Heart right ventricle (tissue), 16 donors: ENCODE measurements at places on chromosomes 12 and 14.
A peak's percentile ranks its signal among the peaks of the same experiment; 100 is the strongest.

DNA sequence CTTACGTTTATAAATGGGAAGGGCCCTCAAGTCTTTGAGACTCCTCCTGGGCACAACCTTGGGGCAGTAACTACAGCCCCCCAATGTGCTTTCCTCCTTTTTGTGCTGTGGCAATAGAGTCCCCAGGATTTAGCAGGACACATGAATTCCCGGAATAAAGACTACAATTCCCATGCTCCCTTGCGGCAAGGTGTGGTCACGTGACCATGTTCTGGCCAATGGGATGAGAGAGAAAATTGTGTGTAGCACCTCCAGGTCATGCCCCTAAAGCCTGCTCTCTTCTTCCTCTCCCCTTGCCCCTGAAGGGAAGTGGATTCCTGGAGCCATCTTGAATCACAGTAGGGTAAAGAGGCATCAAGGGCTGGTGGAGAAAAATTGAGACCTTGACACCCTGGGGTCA is 295.1 kb upstream of the SFSWAP start:
- no peak for DNase-seq

DNA sequence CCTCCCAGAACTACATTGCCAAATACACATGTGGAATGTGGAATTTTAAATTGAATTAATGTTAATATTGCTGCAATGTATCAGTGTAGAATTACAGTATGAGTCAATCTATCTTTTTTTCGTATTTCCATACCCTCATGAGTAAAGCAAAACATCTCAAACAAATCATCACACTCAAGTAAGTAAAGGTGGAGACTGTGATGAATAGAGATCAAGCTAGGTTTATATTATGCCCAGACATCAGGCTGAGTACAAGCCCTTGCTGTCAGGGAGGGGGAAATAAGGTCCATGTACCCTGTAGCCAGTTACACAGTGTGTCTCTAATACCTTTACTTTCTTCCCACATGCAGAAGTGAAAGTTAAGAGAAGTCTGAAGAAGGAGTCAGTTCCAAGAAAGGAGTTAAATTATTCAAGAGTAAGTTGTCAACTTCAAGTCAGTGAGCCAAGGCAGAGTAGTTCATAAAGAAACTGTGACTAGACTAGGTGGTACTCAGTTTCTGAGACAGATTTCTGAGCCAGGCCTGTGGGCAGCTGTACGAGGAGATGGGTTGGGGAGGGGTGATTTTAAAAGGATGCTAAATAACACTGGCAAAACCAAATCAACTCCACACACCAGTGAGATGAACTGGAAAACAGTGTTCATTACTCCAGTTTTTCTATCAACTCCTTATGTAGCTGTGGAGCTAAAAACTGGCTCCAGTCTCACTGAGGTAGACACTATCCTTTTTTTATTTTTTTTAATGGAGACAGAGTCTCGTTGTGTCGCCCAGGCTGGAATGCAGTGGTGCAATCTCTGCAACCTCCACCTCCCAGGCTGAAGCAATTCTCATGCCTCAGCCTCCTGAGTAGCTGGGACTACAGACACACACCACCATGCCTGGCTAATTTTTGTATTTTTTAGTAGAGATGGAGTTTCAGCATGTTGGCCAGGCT is 23.8 kb upstream of the STK38L start:
- no peak for DNase-seq

- no peak for DNase-seq
These were observed 133.7 kb downstream of the PRIMA1 start for GRCh38 chr14:93654599-93654998.

GRCh38 chr14:21846227-21846885 is 172.7 kb upstream of the OR4E1 start:
- DNase-seq: no peak

DNA sequence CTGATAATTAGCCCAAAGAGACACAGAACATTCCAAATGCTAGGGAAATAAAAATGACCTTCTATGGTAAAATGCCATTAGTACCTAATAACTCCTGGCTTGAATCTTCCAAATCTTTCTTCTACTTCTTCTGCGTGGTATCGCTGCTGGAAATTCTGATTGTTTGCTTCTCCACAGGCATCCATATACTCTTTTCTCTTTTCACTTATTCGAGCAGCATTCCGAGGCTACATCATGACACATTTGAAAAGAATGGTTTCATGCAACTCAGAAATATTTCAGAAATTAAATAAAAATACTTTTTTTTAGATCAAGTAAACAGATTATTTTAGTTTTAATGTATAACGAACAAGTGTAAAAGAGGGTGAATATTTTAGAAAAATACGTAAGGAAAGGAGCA is 18.9 kb downstream of the ZCCHC8 start:
- no peak for DNase-seq

- DNase-seq: no peak
These were observed 125.9 kb downstream of the PAPOLA start for GRCh38 chr14:96627811-96628775.

GRCh38 chr14:29806124-29806517 is 121.5 kb downstream of the PRKD1 start:
- no peak for DNase-seq

- DNase-seq: no peak
These were observed 39.8 kb downstream of the ACTN1 start for GRCh38 chr14:68939181-68939892.

GRCh38 chr12:64610660-64611340 is 505 bp downstream of the RASSF3 start:
- peak; percentile 57 for DNase-seq

GRCh38 chr14:23183479-23183878 is at the start of gene SLC7A8:
SLC7A8 (minus strand) TSS chr14:23183660; CDS start chr14:23182914, 746 bp downstream.
- DNase-seq: peak; percentile 28

GRCh38 chr12:88856201-88856600 is 275.9 kb upstream of the KITLG start:
- DNase-seq: no peak

- no peak for DNase-seq
These were observed 106.2 kb downstream of the DAAM1 start for GRCh38 chr14:59294662-59294992.

GRCh38 chr14:59532419-59532818 is 44.2 kb downstream of the CCDC175 start:
- DNase-seq: no peak

- no peak for DNase-seq
These were observed 200.5 kb upstream of the DCN start for GRCh38 chr12:91383099-91383498.

GRCh38 chr12:29742646-29743045 is 41.1 kb downstream of the TMTC1 start:
- no peak for DNase-seq

DNA sequence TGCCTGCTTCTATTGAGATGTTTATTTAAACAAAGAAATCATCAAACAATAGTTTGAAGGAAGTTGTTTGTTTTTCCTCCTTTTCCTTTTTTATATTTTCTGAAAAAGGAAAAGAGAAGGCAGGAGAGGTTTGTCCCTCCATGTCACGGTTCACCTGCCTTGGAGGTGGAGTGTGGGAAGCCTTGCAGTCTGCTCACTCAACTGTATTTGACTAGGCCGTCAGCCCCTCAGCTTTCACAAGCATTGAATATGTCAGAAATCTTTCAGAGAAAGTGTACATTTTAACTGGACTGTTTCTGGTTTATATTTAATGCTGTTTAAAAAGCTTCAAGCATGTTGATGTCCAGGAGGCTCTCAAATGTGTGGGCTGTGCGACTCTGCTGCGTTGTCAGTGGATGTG is 370.4 kb downstream of the NPAS3 start:
- DNase-seq: no peak

GRCh38 chr12:78018939-78019338 is 188.2 kb downstream of the NAV3 start:
- no peak for DNase-seq

- no peak for DNase-seq
These were observed 13.6 kb downstream of the PIWIL1 start for GRCh38 chr12:130351326-130351725.

GRCh38 chr12:38411946-38412345 is 95.4 kb downstream of the ALG10B start:
- DNase-seq: no peak

- DNase-seq: no peak
These were observed 37.8 kb downstream of the PHETA1 start for GRCh38 chr12:111330800-111331752.

GRCh38 chr12:67589078-67589477 is 59.5 kb upstream of the DYRK2 start:
- DNase-seq: no peak

DNA sequence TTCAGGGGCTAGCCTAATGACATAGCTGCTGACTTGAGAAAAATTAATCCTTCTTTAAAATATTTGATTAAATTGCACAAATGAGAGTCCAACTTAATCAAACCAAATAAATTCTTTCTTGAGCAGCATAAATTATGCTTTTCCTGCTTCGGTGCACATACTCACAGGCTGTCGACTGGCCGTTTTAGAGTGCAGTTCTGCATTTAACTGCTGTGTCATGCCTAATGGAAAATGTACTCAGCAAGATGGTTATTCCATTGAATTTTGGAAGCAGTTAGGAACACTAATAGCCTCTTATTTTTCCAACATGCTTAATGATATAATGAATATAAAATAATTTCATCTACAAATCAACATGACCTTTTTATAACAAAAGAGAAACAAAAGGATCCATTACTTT is 266.1 kb upstream of the LRIG3 start:
- DNase-seq: no peak

DNA sequence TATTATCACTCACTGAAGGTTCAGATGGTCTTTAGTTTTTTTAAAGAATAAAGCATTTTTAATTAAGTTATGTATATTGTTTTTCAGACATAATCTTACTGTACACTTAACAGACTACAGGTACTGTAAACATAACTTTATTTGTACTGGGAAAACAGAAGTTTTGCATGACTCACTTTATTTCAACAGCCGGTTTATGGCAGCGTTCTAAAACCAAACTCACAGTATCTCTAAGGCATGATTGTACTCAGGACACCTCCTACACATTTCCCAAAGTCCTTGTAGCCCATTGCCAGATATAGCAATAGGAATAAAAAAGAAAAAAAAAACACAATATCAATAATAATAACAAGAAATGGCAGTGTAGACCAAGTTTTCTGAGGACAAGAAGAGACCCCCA is 1341.4 kb downstream of the FSCB start:
- DNase-seq: no peak

DNA sequence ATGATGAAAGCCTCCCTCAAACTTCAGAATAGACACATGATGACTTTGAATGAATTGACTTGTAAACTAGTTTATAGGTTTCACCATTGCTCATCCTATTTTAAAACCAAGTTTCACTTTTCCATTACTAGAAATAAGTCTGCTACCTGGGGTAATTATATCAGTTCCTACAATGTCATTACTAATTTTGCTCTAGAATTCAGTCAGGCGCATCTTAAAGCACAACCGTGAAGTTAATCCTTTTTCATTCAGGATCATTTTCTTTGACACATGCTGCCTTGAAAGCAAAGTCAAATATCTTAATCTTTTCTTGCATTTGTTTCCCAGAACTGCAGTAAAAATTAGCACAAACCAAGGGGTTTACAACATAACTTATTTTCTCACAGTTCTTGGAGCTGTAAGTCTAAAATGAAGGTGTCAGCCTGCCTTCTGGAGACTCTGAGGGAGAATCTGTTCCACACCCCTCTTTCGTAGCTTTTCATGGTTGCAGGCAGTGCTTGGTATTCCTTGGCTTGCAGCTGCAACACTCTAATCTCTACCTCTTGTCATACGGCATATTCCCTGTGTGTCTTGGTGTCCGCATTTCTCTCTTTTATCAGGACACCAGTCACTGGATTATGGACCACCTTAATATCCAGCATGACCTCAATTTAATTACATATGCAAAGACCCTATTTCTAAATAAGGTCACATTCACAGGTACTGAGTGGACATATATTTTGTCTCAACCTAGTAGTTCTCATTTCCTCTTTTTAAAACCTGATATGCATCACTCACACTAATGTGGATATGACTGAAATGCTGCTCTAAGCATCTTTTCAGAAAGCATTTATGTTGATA is 114.3 kb upstream of the PDZRN4 start:
- no peak for DNase-seq

GRCh38 chr14:31283153-31283552 is 75.6 kb upstream of the HECTD1 start:
- DNase-seq: no peak

- DNase-seq: no peak
These were observed 234.2 kb upstream of the FBXO33 start for GRCh38 chr14:39666386-39666785.

DNA sequence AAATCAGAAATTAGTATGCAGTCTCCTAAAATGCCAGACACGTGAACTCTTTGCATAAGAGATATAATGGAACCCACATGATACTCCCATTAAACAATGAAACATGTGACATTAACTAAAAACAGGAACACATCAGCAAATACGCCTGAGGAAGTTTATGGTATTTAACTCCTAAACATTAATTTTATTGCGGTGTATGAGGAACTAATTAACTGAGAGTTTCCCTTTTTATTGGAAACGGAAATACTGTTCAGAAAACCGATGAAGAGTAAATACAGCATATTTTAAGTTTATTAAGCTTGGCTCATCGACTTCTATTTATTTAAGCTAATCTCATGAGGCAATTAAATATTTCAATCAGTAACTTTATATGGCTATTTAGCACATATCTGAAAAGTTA is 290.3 kb downstream of the SOX5 start:
- no peak for DNase-seq

DNA sequence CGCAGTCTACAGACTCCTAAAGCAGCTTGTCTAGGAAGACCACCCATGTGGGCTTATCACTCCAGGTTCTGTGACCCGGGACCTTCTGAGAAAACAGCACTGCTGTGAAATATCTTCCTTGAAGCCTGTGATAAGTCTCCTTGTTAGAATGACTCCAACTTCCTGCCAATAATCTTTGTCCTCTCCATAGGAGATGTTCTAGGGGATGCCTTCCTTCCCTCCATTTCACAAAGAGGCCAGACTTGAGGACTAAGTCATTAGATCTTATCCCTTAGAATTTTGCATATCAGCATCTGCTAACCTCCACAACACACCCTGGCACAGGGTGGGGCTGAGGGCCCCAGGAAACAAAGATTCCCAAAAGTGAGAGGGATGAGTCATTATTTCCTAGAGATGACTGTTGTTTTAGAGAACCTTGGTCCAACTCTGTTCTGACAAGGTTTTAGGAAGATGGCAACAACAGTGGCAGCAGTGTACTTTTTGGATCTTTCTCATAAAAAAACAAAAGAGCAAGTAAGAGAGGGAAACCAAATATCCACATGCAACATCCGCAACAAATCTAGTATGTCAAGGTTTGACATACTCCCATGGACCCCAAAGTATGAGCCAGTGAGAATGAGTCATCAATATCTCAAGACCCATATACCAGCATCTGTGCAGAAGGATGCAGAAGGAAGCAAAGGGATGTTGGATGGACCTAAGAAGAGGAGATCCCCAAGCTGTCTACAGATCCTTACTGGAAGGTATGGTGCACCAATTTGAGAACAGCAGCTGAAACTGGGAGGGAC is 6.0 kb downstream of the LTB4R start:
- no peak for DNase-seq

GRCh38 chr14:64971943-64972791 is at the start of gene RAB15:
RAB15 (minus strand) TSS chr14:64972336; CDS start chr14:64972076, 260 bp downstream.
- DNase-seq: peak; percentile 32

GRCh38 chr14:85466678-85467077 is 63.3 kb upstream of the FLRT2 start:
- no peak for DNase-seq

- no peak for DNase-seq
These were observed 472.6 kb upstream of the ATP2B1 start for GRCh38 chr12:90181216-90181615.

- no peak for DNase-seq
These were observed 46.5 kb upstream of the SAV1 start for GRCh38 chr14:50714450-50715073.
